ENCODE measurements at places on chromosomes 16 and 17.
A peak's percentile ranks its signal among the peaks of the same experiment; 100 is the strongest.

- DNase-seq = no peak
Observed at GRCh38 chr17:39026980-39027451, 59.8 kb upstream of the FBXO47 start.

- no peak for DNase-seq
Observed at GRCh38 chr17:44960691-44961090, 7.4 kb downstream of the C1QL1 start.

GRCh38 chr16:72612256-72612655 lies 435.7 kb downstream of the ZFHX3 start:
- no peak for DNase-seq

DNA sequence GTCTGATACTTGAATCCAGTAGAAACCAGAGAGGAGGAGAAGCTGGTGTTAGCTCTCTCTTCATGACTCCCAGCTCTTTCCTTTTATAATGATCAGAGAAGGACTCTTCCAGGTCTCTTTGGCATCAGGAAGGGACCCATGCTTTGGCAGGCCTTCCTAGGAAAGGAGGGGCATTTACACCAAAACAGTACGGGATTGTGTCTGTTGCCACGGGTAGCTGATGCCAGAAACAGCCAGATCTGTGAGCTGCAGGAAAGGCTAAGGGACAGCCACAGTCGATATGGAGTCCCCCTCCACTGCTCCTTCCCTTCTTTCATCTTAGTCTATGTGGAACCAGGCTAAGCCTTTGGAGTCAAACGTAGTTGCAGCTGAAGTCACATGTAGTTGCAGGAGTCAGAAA lies 9.3 kb downstream of the CEP295NL start:
- DNase-seq = no peak

GRCh38 chr17:82756166-82756565 lies 4.3 kb downstream of the TBCD start:
- no peak for DNase-seq

- DNase-seq = no peak
Observed at GRCh38 chr17:78117027-78117981, 11.3 kb downstream of the TMC6 start.

DNA sequence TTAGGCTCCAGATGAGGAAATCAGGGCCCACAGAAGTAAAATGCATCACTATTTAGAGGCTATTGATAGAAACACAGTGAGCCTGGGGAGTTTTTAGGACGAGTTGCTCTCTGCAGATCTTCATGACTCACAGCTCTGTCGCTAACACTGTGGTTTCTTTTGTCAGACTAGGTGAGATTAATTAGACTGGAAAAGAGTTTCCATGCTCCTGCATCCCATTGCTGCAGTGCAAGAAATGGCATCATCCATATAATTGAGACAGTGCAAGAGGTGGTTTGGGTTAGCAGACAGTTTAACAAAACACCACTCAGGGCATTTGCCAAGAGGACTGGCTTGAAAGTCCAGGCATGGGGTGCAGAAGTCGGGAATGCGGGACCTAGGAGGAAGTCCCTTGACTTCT lies 198.8 kb upstream of the CACNG5 start:
- no peak for DNase-seq

- no peak for DNase-seq
Observed at GRCh38 chr17:81422776-81423697, 27.8 kb downstream of the BAHCC1 start.

DNA sequence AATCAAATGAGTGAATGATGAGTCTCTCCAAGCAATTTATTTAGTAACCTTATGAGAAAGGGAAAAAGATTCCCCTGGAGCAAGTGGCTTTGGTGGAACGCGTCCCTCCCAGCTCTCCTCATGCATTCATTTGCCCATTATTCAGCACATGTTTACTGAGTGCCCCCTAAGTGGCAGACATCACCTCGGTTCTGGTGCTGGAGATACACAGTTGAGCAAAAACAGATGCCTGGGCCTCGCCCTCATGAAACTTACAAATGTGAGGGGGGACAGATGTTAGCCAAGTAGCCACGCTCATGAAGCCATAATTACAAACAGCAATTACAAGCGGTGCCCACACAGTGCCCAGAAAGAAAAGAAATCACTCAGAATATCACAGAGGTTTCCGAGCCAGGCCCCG lies 45.1 kb upstream of the CIBAR2 start:
- DNase-seq = no peak

- DNase-seq = no peak
Observed at GRCh38 chr17:72878975-72879660, 213.4 kb downstream of the SLC39A11 start.

DNA sequence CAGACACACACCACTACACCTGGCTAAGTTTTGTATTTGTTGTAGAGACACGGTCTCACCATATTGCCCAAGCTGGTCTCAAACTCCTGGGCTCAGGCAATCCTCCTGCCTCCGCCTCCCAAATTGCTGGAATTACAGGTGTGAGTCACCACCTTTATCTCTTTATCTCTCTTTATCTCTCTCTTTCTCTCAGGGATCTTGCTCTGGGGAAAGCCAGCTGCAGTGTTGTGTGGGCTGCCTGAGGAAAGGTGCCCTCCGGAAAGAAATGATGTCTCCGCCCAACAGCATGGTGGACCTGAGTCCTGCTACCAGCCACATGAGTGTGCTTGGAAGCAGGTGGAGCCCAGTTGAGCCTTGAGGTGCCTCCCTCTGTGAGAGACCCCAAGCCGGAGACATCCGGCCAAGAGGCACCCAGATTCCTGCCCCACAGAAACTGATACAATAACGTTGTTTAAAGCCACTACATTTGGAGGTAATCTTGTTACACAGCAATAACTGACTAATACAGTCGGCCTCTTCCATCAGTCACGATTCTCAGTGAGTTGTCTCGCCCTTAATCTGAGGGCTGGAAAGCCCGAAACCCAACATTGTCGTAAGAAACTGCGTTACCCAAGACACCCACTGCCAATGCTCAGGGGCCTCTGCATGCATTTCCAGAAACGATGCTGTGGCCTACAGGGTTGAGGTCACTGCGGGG lies 68.0 kb upstream of the RPH3AL start:
- no peak for DNase-seq

DNA sequence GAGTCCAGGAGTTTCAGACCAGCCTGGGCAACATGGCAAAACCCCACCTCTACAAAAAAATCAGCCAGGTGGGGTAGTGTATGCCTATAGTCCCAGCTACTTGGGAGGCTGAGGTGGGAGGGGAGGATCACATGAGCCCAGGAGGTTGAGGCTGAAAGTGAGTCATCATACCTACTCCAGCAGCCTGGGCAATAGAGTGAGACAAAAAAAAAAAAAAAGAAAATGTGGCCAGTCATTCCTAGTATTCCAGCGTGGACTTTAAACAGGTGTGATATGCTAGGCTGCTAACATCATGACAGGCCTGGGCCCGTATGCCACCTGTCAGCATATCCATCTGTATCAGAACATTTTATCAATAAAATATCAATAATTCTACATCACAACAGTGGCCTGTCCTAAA lies 143.3 kb downstream of the AATF start:
- no peak for DNase-seq

DNA sequence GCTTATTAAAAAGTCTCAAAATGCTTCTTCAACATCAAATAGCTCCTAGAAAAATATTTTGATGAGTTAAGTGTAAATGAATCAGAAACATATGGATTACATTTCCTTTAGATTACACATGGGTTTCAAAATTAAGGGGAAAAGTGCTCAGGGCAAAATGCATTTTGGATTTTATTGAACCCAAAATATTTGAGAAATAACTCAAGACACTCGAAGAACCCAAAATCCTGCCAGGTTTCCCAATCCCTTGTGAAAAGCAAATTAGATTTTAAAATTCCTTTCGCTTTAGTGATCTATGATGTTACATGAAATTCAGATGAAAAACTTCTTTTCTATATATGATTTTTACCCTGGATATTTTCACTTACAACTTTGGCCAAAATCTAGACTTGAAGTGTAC lies 847.4 kb upstream of the SOX9 start:
- DNase-seq = no peak

DNA sequence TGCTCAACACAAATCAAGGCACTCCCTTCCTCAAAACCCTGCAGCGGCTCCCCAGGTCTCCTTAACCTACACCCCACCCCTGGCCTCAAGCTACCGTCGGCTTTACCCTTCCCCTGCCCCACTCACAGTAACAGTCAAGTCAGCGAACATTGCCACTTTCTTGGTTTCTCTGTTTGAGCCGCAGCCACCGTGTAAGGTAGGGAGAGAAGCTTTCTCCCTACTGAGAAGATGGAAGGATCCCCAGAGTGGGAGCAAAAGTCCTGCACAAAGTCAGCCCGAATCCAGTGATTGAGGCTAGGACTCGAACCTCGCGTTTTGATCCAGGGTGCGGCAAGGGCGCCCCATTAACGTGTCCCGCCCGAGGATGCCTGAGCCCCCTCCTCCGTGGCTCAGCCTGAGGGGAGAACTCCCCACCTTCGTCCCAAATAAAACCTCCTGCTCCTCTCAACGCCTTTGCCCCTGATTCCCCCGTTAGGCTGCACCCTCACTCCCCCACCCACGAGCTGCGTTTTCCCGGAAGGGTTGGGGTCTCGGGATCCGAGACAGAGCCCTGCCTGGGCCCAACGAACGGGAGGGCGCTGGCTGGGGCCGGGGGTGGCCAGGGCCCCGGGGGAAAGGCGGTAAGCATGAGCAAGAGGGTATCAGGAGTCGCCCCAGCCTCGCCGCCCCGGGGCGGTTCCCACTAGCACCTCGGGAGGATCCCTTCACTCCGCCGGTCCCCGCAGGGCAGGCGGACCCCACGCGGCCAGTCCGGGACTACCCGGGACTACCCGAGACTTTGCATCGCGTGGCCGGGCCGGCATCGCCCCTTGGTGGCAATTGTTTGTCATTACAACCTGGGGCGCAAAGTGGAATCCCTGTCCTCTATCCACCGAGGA lies 9.9 kb upstream of the NAGS start:
- DNase-seq = peak; percentile 46

GRCh38 chr17:50548831-50549230 lies 1.9 kb downstream of the SPATA20 start:
- no peak for DNase-seq

DNA sequence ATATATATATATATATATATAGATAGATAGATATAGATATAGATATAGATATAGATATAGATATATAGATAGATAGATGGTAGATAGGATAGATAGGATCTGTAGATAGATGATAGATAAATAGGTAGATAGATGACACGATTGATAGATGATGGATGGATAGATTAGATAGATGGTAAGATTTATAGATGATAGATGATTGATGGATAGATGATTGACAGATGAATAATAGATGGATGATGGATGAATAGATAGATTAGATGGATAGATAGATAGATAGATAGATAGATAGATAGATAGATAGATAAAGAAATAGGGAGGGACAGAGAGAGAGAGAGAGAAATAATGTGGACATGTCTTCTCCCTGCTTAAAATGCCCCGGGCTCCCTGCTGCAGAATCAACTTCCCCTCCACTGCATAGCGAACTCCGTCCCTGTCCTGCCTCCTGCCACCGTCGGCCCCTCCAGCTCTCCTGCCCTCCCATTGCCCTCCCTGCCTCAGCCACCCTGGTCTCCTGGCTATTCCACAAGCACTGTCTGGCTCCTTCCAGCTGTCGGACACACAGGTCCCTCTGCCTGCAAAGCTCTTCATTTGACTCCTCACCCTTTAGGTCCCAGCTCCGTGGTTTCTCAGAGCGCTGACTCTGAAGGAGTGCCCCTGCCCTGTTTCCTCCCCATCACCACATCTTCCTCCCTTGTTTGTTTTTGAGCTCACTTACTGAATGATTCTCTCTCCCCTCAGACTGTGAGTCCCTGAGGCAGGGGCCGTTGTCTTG lies 254.0 kb downstream of the KATNIP start:
- DNase-seq = no peak

DNA sequence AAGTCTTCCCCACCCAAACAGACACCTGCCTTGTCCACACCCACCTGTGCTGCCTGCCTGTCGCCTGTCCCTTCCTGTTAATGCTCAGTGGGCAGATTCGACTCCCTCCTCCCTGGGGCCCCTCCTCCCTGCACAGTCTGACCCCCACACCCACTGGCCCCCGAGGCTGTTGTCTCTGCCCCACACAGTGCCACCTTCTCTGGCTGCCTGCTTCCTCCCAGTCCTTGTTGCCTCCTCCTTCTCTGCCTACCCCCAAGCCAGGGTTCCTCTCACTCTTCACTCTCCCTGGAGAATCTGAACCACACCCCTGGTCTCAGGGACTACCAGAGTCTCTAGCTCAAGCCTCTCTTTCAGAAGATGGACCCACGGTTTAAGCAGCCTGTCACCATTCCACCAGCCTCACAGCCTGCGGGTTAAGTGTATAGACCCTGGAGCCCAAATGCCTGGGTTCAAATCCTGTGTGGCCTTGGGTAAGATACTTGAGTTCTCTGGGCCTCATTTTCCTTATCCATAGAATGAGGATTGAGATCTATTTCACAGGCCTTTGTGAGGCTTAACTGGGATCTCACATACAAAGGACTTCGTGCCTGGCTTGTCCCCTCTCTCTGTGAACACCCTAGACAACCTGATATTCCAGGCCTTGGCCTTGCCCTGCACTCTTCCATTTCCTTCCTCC lies 3.8 kb upstream of the ARHGAP23 start:
- no peak for DNase-seq

- DNase-seq = no peak
Observed at GRCh38 chr17:29089601-29090044, 46.7 kb downstream of the PIPOX start.

- DNase-seq = no peak
Observed at GRCh38 chr16:30051518-30051917, 14.0 kb upstream of the ALDOA start.

DNA sequence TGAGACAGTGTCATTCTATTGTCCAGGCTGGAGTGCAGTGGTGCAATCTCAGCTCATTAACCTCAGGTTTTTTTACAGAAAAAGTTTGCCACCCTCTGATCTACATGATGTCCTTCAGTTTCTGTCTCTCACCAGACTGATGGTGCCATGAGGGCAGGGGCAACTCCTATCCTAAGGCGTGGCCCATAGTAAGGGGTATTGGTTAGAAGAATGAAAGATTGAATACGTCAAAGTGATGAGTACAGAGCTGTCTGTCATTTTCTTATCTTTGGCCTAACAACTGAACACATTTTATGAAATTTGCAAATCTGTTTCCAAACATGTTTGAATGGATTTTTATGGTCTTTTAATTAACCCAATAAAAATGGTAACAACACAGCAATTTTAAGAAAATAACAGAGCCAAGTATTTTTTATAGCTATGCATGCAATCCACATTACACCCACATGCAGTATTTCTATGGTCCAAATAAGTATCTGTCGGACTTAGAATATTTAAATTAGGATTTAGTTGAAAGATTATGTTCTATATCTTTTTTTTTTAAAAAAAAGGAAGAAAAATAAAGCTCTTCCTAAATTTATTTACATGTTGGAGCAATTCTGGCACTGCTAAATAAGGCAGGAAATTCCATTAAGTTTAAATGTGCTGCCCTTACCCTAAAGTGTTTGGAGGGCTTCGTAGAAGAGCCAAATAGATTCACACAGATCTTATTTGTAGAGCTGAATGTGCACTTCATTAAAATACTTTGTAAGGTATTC lies 192.8 kb downstream of the WWOX start:
- DNase-seq = no peak

DNA sequence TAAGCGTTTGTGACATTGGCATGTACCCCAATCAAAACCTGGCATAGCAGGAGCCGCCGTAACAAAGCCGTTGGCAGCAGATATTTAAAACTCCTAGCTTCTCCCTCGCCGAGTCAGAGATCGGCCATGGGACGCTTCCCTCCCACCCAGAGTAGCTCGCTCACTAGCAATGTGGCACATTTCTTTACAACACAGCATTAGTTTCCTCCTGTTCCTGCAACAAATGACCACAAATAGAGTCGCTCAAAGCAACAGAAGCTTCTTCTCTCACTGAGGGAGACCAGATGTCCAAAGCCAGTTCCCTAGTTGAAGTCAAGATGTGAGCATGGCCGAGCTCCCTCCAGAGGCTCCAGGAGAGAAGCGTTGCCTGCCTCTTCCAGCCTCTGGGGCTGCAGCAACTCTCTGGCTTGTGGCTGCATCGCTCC lies 106.7 kb downstream of the RBFOX3 start:
- no peak for DNase-seq

All from stimulated activated CD8-positive, alpha-beta memory T cell treated with anti-CD3 and anti-CD28 coated beads, Interleukin-4, amount 100 ng/mL, for 1 hour (primary cell).